ENCODE measurements at places on chromosomes 3 and 15. TPM values are rescaled to one million over a fixed set of nuclear protein-coding genes. Genes with fewer than 3 reads are reported as not detected.

CSK gene
- total RNA-seq = 24.0 TPM

FSTL1 gene
- 63.8 TPM for total RNA-seq

OXTR gene
- total RNA-seq = 0.94 TPM

NR1I2 gene
- total RNA-seq = 0.16 TPM

PIERCE2 gene
- 5.0 TPM for total RNA-seq

ATP13A4 gene
- 17.2 TPM for total RNA-seq

DLEC1 gene
- 0.78 TPM for total RNA-seq

SERPINI2 gene
- 2.0 TPM for total RNA-seq

FAM107A gene
- total RNA-seq = 24.8 TPM

TMEM158 gene
- total RNA-seq = 23.4 TPM

TRIM42 gene
- not detected for total RNA-seq

IMPG2 gene
- 3.0 TPM for total RNA-seq

EID1 gene
- total RNA-seq = 215 TPM

PLA2G4E gene
- total RNA-seq = not detected

CATSPER2 gene
- 4.2 TPM for total RNA-seq

CTXN2 gene
- 0.16 TPM for total RNA-seq

XYLB gene
- 7.3 TPM for total RNA-seq

TRPM1 gene
- not detected for total RNA-seq

ANKRD63 gene
- total RNA-seq = not detected

GXYLT2 gene
- 4.7 TPM for total RNA-seq

VEPH1 gene
- total RNA-seq = 9.2 TPM

STRC gene
- 0.47 TPM for total RNA-seq

CFAP100 gene
- 2.0 TPM for total RNA-seq

SLC12A1 gene
- 0.16 TPM for total RNA-seq

ASB14 gene
- not detected for total RNA-seq

GUCA1C gene
- total RNA-seq = not detected

CCDC13 gene
- total RNA-seq = 3.6 TPM

BLM gene
- total RNA-seq = 3.6 TPM

GOLGA6L10 gene
- 3.1 TPM for total RNA-seq

GREM1 gene
- 3.4 TPM for total RNA-seq

IQCF5 gene
- total RNA-seq = not detected

SEMA3F gene
- total RNA-seq = 5.8 TPM

SMCO1 gene
- not detected for total RNA-seq

COL8A1 gene
- 0.62 TPM for total RNA-seq

KIF15 gene
- 6.4 TPM for total RNA-seq

FOXB1 gene
- not detected for total RNA-seq

SLC2A2 gene
- not detected for total RNA-seq

ADAMTS17 gene
- 5.1 TPM for total RNA-seq

C3orf70 gene
- 26.8 TPM for total RNA-seq

AADAC gene
- total RNA-seq = not detected

SNX22 gene
- total RNA-seq = 14.5 TPM

FAM43A gene
- total RNA-seq = 5.3 TPM

RBP2 gene
- total RNA-seq = not detected

CADM2 gene
- total RNA-seq = 96.5 TPM

SPINK8 gene
- not detected for total RNA-seq

MKRN2OS gene
- total RNA-seq = not detected

UPK1B gene
- total RNA-seq = 0.16 TPM

Data from occipital lobe (tissue), 3 donors.